ENCODE measurements at places on chromosomes 12 and 14. TPM values are rescaled to one million over a fixed set of nuclear protein-coding genes. Genes with fewer than 3 reads are reported as not detected.

The CS gene
- total RNA-seq: 166 TPM

The DDX47 gene
- 50.9 TPM for total RNA-seq

The ADAM21 gene
- 0.13 TPM for total RNA-seq

DNA sequence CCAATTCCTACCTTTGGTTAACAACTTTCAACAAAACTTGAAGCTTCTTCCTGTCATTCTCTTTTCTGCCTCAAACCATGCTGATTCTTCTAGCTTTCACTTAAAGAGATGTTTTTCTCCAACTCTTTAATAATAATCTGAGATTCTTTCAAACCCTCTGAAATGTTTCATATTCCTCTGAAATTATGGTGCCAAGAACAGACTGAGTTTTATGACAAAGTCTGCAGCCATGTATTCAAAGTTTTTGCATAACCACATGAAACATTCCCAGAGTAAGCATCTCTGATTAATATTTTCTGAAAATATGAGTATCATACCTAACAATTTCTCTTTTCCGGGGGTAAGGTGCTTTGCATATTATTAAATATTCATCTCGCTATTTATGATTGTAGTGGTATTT is 59.1 kb upstream of the DCN start:
- DNase-seq: no peak

The FERMT2 gene
- total RNA-seq: 78.2 TPM

- no peak for DNase-seq
These were observed 15.0 kb downstream of the PMCH start for GRCh38 chr12:102182635-102183034.

DNA sequence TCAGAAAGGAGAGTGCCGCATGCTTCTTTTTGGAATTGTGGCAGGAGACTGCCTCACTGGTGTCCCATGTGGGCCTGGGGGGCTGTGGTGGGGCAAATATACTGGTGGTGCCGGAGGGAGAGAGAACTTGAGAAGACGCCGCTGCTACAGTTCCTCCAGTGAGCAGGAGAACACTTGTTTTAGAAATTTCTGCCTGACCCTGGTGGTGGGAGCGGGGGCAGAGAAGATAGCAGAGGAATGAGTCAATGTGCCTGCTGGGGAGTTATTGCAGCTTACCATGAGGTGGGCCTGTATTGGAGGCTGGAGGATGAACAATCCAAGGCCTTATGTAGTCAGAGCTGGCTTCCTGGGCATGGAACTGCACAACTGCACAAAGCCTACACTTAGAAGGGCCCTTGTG is 211.8 kb downstream of the SNAPC1 start:
- no peak for DNase-seq

- no peak for DNase-seq
These were observed 6.5 kb downstream of the COPZ1 start for GRCh38 chr12:54331461-54331860.

GRCh38 chr14:92733007-92733406 is 15.4 kb downstream of the LGMN start:
- no peak for DNase-seq

DNA sequence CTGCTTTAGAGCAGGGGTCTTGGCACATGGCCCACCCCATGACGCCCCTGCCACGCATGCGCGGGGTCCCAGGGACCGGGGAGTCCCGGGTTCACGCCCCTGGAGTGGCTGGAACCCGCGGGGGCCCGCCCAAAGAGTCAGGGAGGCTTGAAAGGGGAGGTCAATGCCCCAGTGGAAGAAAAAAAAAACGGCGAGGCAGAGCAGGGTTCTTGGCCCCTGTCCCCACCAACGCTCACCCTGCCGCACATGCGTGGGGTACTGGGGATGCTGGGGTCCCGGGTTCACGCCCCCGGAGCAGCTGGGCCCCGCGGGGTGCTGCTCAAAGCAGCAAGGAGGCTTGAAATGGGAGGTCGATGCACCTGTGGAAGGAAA is 319.1 kb downstream of the ALG10 start:
- DNase-seq: no peak

The TMPRSS12 gene
- not detected for total RNA-seq

DNA sequence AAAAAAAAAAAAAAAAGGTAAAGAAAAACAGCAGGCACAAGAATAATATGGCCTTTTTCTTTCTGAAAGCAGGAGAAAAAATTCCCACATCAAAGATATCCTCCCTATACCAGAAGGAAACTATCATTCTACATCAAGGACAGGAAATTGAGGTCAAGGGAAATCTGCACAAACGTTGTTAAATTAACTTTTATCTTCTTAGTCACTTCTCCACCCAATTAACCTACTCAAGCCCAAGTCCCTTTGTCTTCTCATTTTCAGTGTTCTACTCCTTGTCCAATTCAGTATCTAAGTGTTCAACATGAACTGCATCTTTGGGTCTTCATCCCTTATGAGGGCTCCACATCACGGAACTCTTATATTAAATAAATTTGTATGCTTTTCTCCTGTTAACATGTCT is 15.7 kb downstream of the NDUFA12 start:
- DNase-seq: no peak

- no peak for DNase-seq
These were observed 602.7 kb upstream of the FLRT2 start for GRCh38 chr14:84927096-84927827.

DNA sequence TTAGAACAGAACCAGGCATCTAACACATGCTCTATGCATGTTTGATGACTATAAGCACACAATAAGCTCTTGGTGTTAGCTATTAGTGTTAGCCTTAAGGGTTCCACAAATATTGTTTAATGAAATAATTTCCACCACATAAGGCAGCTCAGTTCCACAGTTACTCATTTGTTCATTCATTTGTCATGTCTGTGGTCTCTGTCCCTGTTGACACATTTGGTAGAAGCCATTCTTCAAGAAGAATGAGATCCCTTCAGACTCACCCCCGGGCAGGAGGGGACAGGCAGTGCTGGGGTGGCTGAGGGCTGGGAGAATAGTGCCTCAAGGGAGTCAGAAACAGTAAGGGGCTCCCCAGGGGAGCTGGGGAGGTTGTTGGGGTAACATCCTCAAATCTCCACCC is 3.7 kb upstream of the FAIM2 start:
- no peak for DNase-seq

DNA sequence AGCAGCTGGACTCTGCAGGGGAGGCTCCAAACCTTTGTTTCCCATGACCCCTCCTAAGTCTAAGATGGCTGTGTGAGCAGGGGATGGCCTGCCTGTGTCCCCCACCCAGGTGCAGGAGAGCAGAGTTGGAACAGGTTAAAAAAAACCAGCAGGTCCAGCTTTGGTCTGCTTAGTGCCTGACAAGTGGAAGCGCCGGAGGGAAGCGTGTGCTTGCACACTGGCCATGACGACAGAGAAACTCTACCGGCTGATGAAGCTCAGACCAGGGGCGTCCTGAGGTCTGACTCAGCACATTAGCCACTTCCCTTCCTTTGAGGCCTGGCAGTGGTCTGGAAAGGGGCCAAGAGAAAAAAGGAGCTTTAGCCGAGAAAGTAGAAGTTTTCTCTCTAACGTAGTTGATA is 280.1 kb downstream of the VRK1 start:
- DNase-seq: no peak

GRCh38 chr12:25434515-25434914 is 118.6 kb downstream of the LMNTD1 start:
- no peak for DNase-seq

GRCh38 chr14:99235582-99236320 is 36.2 kb downstream of the BCL11B start:
- DNase-seq: no peak

- DNase-seq: no peak
These were observed 27.9 kb upstream of the PSMC1 start for GRCh38 chr14:90228478-90228877.

- no peak for DNase-seq
These were observed 697 bp downstream of the ATP6V0A2 start for GRCh38 chr12:123712780-123713319.

The IRAK3 gene
- 19.9 TPM for total RNA-seq

The LRRC9 gene
- not detected for total RNA-seq

The ATG2B gene
- total RNA-seq: 35.8 TPM

GRCh38 chr14:106579084-106579483 is 1052.7 kb downstream of the TMEM121 start:
- DNase-seq: no peak

The COQ6 gene
- total RNA-seq: 24.6 TPM

- DNase-seq: no peak
These were observed 13.4 kb downstream of the FUT8 start for GRCh38 chr14:65425885-65426284.

GRCh38 chr12:105060715-105061378 is 23.4 kb downstream of the ALDH1L2 start:
- DNase-seq: no peak

GRCh38 chr12:6899837-6900519 is 4.6 kb upstream of the LRRC23 start:
- DNase-seq: no peak

The KERA gene
- not detected for total RNA-seq

GRCh38 chr12:109475993-109476806 is 900 bp downstream of the KCTD10 start:
- DNase-seq: no peak

The ACRBP gene
- 3.4 TPM for total RNA-seq

GRCh38 chr12:7892186-7892980 is 19.7 kb upstream of the SLC2A14 start:
- DNase-seq: no peak

The LAG3 gene
- total RNA-seq: 1.3 TPM

The SPTLC2 gene
- 66.1 TPM for total RNA-seq

DNA sequence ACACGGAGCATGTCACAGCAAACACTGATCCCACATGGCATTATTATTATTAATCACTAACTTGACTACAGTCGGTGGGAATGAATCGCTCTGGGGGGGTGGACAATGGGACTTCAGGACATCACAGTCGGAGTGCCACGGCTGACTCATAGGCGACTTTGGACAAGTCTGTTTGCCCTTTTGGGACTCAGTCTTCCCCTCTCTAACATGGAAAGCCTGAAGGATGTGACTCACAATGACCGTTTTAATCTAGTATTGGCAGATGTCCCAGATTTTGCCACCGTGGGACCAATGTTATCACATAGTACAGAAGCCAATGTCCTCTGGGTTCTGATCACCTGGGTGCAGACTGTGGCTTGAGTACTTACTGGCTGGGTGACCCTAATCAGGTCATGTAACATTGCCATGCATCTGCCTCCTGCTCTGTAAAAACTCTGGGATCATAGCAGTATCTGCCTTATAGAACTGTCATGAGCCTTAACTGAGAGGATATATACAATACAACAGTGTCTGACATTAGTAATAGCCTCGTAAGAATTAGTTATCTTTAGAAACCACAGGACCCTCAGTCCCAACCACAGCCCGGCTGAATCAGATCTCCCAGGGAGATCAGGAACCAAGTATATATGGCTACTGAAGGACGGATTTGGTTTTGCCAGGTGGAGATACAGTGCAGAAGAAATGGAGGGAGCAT is 362.6 kb downstream of the BCL11B start:
- no peak for DNase-seq

DNA sequence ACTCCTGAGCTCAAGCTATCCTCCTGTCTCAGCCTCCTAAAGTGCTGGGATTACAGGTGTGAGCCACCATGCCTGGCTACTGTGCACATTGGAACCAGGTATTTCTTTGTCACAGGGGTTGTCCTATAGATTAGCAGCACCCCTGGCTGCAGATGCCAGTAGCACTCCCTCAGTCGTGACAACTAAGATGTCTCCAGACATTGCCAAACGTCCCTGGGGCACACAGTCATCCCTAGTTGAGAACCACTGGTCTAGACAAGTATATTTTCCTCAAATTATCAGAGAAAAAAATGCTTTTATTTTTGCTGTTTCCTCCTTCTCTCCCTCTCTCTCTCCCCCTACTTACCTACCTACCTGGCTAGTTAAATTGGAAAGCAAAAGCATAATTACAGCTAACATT is 17.9 kb upstream of the P2RX7 start:
- no peak for DNase-seq

- DNase-seq: no peak
These were observed 327.7 kb downstream of the BMP4 start for GRCh38 chr14:53628732-53629430.

The CELA1 gene
- total RNA-seq: not detected

- peak; percentile 11 for DNase-seq
These were observed 29.9 kb upstream of the RBM19 start for GRCh38 chr12:113996026-113996425.

- peak; percentile 77 for DNase-seq
These were observed at the start of gene KIF5A for GRCh38 chr12:57549909-57550640. TSS of gene KIF5A (plus strand) at chr12:57550044. CDS start at chr12:57550272, 228 bp downstream.

The LRRK2 gene
- total RNA-seq: 110 TPM

DNA sequence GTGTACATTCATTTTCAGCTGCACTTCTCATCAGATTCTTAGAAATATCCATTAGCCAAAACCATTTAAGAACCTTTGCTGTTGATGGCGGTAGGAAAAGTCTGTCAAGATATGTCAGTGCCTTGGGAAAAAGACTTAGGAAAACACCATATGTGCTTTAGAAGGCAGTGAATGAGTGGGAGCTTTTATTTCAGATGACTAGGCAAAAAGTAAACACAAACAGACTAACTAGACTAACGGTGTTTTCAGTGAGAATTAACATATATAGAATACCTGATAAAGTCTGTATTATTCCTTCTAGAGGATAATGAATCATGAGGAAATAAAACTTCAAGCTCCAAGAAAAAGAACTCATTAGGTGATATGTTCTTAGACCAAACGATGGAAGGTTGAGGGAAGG is 418.9 kb downstream of the NAV3 start:
- no peak for DNase-seq

The ABCC9 gene
- 21.3 TPM for total RNA-seq

DNA sequence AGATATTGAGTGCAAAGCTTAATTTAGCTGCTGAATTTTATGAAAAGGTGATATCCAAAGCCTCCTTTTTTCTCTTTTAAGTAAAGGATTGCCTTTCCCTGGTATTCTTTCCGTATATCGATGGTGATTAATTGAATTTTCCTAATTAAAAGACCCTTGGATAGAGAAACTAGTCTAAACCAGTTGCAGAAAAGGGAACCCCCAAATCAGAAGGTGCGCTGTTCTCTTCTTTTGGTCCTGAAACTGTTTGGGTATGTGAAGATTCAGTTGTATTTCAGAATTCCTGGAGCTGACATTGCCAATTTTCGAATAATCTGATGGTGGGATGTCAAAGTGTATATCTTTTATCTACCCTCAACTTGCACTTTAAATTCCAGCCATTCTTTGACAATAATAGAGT is 1.9 kb downstream of the GPHN start:
- DNase-seq: no peak

GRCh38 chr12:118103201-118103600 is 610 bp downstream of the VSIG10 start:
- DNase-seq: peak; percentile 66

GRCh38 chr12:1873531-1874510 is 44.6 kb downstream of the CACNA2D4 start:
- DNase-seq: no peak
